Stimulated activated CD8-positive, alpha-beta memory T cell treated with anti-CD3 and anti-CD28 coated beads, Interleukin-4, amount 100 ng/mL, for 4 hours (primary cell): ENCODE measurements at places on chromosomes 7 and 10.

- DNase-seq = no peak
Measured at GRCh38 chr10:95628786-95629185, 27.7 kb downstream of the ALDH18A1 start.

DNA sequence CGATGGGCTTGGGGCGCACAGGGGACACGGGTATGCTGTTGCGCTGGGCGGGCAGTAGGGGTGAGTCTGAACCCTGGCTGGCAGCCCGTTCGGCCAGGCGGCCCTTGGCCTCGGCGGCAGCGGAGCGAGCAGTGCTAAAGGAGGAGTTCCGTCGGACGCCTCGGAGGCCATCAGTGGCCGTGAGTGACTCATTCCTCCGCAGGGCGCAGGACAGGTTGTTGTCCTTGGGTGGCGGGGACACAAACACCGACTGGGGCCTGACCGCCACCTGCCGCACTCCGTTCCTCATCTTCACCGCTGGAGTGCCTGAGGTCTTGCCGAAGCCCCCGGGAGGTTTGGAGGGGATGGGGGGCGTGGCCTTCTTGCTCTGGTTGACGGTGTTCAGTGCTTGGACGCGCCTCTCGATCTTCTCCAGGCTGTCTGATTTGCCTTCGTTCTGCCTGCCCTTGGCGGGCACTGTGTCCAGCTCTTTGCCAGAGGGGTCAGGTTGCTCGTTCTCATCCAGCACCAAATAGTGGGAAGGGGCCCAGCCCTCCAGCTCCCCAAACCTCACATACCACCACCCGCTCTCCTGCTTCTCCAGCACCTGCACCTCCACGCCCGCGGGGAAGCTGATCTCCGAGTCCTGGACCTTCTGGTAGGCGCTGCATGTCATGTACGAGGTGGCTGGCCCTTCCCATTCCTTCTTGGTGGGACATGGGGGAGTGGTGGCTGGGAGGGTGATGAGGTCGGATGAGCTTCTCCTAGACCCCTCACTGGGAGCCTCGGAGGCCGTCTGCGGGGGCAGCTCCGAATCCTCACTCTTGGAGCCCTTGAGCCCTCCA is 108.7 kb downstream of the NEURL1 start:
- DNase-seq = no peak

GRCh38 chr7:131004371-131004770 is 270.4 kb upstream of the KLF14 start:
- no peak for DNase-seq

- DNase-seq = no peak
Measured at GRCh38 chr10:127332631-127333030, 136.2 kb upstream of the INSYN2A start.

GRCh38 chr7:53740971-53741370 is 705.5 kb downstream of the POM121L12 start:
- no peak for DNase-seq

- DNase-seq = no peak
Measured at GRCh38 chr7:157441023-157441399, 104.2 kb downstream of the DNAJB6 start.

DNA sequence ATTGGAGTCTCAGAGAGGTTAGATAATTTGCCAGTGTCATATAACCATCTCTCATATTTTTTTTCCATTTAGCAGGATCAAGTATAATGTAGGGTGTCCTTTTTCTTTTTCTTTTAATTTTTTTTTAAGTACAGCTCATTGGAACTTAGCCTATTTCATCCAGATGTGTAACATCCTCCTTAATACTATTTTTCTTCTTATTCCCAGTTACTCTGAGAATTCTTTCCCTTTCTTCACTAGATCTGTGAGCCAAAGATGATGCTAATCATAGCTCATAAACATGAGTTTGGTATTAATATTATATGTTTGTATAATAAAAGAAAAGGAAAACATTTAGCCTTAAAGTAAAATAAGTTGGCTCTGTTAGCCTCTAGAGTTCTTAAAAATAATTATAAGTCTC is 32.8 kb downstream of the PPP1R9A start:
- no peak for DNase-seq

- DNase-seq = no peak
Measured at GRCh38 chr10:97174941-97175340, 10.8 kb downstream of the SLIT1 start.

DNA sequence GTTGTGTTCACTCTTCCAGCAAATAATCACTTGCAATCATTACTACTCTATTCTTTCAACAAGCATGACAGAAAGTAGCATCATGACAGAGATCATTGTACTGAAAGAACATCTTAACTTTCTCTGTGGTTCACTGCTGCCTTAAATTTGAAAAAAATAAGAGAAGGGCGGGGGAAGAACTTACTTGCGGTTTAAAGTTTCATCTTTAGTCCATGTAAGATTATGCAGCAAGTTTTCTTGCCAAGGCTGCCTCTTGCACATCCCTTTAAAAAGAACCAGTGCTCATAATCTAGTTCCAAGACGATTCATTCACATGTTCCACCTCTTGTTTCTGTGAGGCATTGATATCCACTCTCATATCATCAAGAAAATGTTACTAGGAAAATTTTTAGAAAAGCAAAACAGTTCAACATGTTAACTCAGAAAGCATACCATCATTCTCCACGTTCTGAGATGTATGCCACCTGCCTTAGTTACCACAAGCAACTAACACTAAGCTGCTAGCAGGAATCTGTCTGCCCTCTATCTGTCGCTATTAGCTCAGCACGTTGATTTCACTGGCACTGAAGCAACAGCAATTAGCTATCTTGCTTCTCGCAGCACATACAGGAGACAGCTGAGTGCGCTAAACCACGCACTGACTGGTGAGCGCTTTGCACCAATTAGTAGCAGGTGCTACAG is at the start of gene PCDH15:
PCDH15 (minus strand) TSS at position 491 of the 681 bp plus-strand sequence. CDS start 136,969 bp downstream, outside the sequence.
- DNase-seq = no peak
